HT1080 (cell line): ENCODE measurements at places on chromosomes 6 and 20.

GRCh38 chr6:25056130-25056529 lies 120.4 kb upstream of the RIPOR2 start:
- DNase-seq: peak; percentile 41

DNA sequence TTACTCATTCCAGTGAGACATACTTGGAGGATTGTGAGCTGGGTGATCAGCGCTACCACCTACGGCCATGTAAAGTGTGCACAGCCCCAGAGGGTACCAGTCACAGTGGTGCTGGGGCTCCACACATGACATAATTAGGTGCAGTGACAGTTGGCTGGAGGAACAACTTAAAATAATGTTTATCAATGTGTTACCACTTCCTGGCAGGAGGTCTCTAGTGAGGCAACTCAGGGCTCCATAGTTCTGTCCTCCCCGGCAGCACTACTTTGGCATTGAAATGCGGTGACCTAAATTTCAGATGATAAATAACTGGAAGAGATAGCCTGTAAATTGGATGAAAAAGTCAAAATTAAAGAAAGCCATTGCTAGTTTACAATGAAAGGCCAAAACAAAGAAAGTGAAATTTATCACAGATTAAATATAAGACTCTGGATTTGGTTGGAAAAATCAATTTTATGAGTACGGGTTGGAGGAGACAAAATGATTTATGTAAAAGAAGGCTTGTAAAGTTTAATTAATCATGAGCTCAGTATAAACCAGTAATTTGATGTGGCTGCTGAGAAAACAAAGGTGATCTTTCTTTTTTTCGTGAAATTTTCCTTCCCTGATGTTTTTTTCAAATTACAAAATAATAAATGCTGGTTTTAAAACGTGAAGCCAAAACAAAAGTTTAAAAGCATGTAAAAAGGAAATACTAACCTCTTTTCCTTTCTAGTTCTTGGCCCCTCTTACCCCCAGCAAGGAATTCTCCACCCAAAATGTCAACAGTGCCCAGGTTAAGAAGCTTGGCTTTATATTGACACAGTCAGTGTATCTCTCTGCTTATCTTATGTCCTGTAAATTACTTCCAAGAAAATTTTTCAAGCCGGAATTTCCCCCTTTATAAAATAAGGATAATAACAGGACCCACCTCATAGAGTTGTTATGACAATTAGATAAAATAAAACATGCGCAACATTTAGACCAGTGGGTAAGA lies 126.7 kb upstream of the NOX3 start:
- no peak for DNase-seq

DNA sequence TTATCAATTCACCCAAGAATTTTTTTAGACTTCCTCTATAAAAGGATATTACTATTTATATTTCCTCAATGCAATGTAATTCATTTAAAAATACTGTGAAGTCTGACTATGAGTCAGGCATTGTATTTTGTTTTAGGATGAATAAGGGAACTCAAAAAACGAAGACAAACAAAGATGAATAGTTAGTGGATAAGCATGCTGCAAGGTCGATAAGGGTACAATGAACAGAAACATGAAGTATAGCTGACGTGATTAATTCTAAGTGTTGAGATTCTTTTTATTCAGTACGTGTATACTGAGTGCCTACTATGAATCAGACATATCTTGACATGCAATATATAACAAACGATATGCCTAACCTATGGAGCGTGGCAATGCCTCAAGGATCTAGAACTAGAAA lies 105.4 kb downstream of the PDE10A start:
- DNase-seq: no peak

DNA sequence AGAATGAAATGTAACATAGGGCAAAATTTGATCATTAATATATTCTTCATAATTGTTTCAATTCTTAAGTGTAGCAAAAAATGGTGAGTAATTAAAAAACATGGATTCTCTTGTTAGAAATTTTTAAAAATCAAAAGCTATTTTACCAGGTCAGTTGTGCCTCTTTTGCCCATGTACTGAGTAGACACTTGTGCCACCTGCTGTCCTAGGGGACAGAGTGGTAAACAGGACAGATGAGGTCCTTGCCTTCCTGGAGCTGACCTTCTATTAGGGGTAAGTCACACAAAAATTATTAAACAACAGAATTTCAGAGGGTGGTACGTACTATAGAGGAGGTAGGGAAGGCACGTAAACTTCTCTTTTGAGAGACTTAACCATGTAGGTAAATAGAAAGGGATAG lies 6.5 kb downstream of the RNF24 start:
- DNase-seq: no peak

- DNase-seq: peak; percentile 49
Observed at GRCh38 chr6:56143796-56144195, 103.6 kb downstream of the COL21A1 start.

GRCh38 chr6:165922309-165922794 lies 245.3 kb downstream of the TBXT start:
- peak; percentile 77 for DNase-seq
